Activated naive CD8-positive, alpha-beta T cell treated with anti-CD3 and anti-CD28 coated beads, Interleukin-2, amount 50 U/mL, for 24 hours (primary cell): ENCODE measurements at places on chromosomes 4 and X.

GRCh38 chr4:79661196-79661595, 253.2 kb upstream of the GK2 start:
- H3K27me3 ChIP-seq, result no peaks in the 10 kb centered on the region
- no peaks in the 10 kb centered on the region for H3K4me1 ChIP-seq
- H3K27ac ChIP-seq, result no peak overlapping the region
- DNase-seq, result no peak

DNA sequence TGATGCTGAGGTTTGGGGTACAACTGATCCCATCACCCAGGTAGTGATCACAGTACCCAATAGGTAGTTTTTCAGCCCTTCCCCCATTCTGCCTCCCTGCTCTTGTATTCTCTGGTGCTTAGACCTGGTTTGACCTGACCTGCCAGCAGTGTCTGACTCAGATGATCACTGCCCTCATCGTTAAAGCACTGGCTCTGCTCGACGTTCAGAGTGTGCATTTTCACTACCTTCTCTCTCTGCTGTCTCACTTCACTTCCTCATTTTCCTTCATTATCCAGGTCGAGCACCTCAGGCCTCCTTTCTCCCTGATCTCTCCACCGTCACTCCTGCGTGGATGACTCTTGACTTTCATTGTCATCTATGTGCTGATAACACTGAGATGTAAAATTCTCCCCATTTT, 83.6 kb downstream of the PARM1 start:
- H3K4me3 ChIP-seq, result no peak overlapping the region
- no peak overlapping the region for H3K27ac ChIP-seq
- H3K36me3 ChIP-seq, result no peaks in the 10 kb centered on the region
- no peaks in the 10 kb centered on the region for H3K27me3 ChIP-seq
- no peaks in the 10 kb centered on the region for H3K4me1 ChIP-seq
- no peak for DNase-seq

GRCh38 chr4:48141048-48141447, 7.0 kb upstream of the TXK start:
- peaks cover 11% of the 10 kb centered on the region for H3K36me3 ChIP-seq
- H3K27ac ChIP-seq, result no peak overlapping the region
- no peak for DNase-seq
- H3K4me3 ChIP-seq, result no peak overlapping the region
- peaks cover 46% of the 10 kb centered on the region for H3K4me1 ChIP-seq

- H3K27me3 ChIP-seq, result no peaks in the 10 kb centered on the region
- no peak overlapping the region for H3K27ac ChIP-seq
- no peak for DNase-seq
- H3K36me3 ChIP-seq, result no peaks in the 10 kb centered on the region
These were observed 474.3 kb downstream of the FAT4 start for GRCh38 chr4:125789023-125789422.

GRCh38 chrX:134538316-134538715, 78.4 kb downstream of the HPRT1 start:
- no peak for DNase-seq
- H3K27ac ChIP-seq, result no peak overlapping the region
- no peak overlapping the region for H3K4me3 ChIP-seq
- H3K36me3 ChIP-seq, result no peaks in the 10 kb centered on the region

DNA sequence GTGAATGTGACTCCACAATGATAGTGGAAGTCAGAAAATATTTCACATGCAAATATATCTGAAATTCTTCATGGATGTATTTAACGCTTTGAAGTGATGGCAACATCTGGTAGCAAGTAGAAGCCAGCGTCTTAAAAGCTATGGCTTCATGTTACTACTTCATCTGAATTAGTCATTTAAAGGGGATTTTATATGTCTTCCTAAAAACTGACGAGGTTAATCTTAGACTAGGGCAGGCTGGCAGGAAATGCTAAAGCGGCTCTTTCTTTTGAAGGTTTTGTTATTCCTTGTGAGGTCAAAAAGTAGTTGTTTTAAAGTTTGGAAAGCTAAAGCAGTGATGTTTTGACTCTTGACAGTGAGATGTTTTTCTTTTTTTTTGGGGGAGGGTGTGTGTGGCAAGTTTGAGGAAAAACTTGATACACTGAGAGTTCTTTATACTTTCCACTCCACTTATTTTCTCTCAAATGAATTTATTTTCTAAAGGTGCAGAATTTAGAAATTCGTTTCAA, 22.6 kb downstream of the PLS3 start:
- H3K27me3 ChIP-seq, result no peaks in the 10 kb centered on the region
- H3K4me1 ChIP-seq, result peaks cover 20% of the 10 kb centered on the region
- no peak overlapping the region for H3K27ac ChIP-seq
- H3K36me3 ChIP-seq, result no peaks in the 10 kb centered on the region
- H3K4me3 ChIP-seq, result no peak overlapping the region

- H3K4me1 ChIP-seq, result peaks cover 29% of the 10 kb centered on the region
- H3K27me3 ChIP-seq, result peaks cover 6% of the 10 kb centered on the region
- peak overlapping the region; percentile 46 for H3K4me3 ChIP-seq
- peaks cover 3% of the 10 kb centered on the region for H3K36me3 ChIP-seq
These were observed 63.3 kb downstream of the AFAP1 start for GRCh38 chr4:7876201-7876875.

GRCh38 chr4:127006446-127006877, 626.3 kb upstream of the INTU start:
- H3K4me3 ChIP-seq, result no peak overlapping the region
- no peaks in the 10 kb centered on the region for H3K4me1 ChIP-seq
- DNase-seq, result no peak
- H3K27ac ChIP-seq, result no peak overlapping the region
- no peaks in the 10 kb centered on the region for H3K27me3 ChIP-seq

GRCh38 chr4:106583567-106583966, 215.0 kb upstream of the GIMD1 start:
- DNase-seq, result no peak
- H3K4me1 ChIP-seq, result no peaks in the 10 kb centered on the region
- H3K4me3 ChIP-seq, result no peak overlapping the region
- H3K27me3 ChIP-seq, result no peaks in the 10 kb centered on the region
- no peak overlapping the region for H3K27ac ChIP-seq

DNA sequence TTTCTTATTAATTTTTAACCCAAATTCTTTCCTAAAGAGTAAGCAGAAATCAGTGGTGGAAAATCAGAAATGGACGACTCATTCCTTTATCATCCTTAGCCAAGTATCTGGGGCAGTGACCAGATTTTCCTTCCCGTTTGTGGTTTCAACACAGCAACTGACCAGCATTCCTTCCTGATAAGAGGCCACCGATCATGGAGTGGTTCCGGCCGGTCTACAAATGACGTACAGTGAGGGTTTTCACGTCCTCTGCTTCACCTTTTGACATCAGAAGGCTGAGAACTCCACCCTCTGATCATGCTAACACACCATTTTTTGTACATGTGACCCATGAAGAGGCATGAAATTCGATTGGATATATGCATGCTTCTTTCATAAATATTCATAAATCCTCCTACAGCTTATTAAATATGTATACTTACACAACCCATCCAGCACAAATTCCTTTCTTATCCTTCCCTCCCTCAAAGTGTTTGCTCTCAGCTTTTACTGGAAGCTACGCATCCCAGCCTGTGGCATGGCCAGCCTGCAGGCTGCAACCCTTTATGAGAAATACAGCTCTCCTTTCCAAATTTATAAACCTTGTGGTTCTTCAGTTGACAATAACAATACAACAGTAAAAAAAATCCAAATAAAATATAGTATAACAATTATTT, 173.0 kb upstream of the CASK start:
- H3K27ac ChIP-seq, result no peak overlapping the region
- no peak overlapping the region for H3K4me3 ChIP-seq
- no peaks in the 10 kb centered on the region for H3K36me3 ChIP-seq

GRCh38 chr4:90624781-90625180, 497.6 kb downstream of the CCSER1 start:
- no peak overlapping the region for H3K27ac ChIP-seq
- no peak overlapping the region for H3K4me3 ChIP-seq
- H3K36me3 ChIP-seq, result no peaks in the 10 kb centered on the region
- no peaks in the 10 kb centered on the region for H3K4me1 ChIP-seq
- DNase-seq, result no peak

DNA sequence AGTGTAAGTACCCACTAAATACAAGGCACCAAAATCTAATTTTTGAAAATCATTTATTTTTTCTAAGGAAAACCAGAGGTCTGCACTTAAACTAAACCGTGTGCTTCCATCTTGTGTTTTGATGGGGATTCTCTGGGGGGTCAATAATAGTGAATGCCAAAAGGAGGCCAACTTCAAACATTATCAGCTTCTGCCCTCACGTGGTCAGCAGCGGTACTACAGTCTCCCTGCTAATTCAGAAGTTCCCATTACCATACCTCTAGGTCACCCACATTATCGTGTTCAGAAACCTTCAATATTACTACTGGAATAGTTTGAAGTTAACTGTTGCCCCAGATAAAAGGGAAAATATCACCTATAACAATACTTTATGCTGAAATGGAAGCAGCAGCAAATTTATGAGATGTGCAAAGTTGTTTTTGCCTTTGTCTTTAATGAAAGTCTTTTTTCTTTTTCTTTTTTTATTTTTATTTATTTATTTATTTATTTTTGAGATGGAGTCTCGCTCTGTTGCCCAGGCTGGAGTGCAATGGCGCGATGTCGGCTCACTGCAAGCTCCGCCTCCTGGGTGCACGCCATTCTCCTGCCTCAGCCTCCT, 17.3 kb downstream of the CTPS2 start:
- no peak overlapping the region for H3K4me3 ChIP-seq
- peak; percentile 64 for DNase-seq
- peaks cover 4% of the 10 kb centered on the region for H3K36me3 ChIP-seq

DNA sequence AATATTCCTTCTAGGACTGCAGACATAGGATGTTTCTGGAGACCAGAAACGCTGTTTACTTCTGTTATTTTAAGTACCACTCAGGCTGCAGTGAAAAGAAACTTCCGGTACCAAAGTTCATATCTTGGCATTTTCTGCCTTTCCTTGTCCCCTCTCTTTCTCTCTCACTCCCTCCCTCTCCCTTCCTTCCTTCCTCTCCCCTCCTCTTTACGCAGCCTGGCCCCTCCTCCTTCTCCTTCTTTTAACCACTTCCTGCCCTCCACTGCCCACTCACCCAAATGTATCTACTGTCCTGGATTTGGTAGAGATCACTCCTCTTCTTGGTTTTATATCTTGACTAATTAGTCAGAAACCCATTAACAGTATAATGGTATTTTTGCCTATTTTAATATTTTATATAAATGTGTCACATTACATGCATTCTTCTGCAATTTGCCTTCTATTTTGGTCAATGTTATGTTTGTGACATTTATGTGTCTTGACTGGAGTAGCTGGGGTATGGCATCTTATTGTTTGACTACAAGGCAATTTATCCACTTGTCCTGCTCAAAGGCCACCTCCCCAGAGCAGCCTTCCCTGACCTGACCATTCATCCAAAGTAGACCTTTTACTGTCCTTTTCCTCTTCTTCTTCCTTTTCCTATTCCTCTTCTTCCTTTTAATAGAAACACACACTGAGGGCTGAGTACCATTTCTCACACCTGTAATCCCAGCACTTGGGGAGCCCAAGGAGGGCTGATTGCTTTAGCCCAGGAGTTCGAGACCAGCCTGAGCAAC, 56.9 kb downstream of the BCOR start:
- H3K4me3 ChIP-seq, result no peak overlapping the region
- no peak for DNase-seq
- H3K4me1 ChIP-seq, result peaks cover 22% of the 10 kb centered on the region
- no peaks in the 10 kb centered on the region for H3K27me3 ChIP-seq

GRCh38 chrX:96924581-96924980, 40.9 kb downstream of the RPA4 start:
- no peak overlapping the region for H3K27ac ChIP-seq
- H3K4me1 ChIP-seq, result no peaks in the 10 kb centered on the region
- no peak overlapping the region for H3K4me3 ChIP-seq

- no peaks in the 10 kb centered on the region for H3K36me3 ChIP-seq
- peak; percentile 20 for DNase-seq
- no peak overlapping the region for H3K4me3 ChIP-seq
- H3K4me1 ChIP-seq, result peaks cover 16% of the 10 kb centered on the region
- H3K27me3 ChIP-seq, result no peaks in the 10 kb centered on the region
- H3K27ac ChIP-seq, result no peak overlapping the region
These were observed 20.5 kb upstream of the OPN1LW start for GRCh38 chrX:154123241-154124219.

DNA sequence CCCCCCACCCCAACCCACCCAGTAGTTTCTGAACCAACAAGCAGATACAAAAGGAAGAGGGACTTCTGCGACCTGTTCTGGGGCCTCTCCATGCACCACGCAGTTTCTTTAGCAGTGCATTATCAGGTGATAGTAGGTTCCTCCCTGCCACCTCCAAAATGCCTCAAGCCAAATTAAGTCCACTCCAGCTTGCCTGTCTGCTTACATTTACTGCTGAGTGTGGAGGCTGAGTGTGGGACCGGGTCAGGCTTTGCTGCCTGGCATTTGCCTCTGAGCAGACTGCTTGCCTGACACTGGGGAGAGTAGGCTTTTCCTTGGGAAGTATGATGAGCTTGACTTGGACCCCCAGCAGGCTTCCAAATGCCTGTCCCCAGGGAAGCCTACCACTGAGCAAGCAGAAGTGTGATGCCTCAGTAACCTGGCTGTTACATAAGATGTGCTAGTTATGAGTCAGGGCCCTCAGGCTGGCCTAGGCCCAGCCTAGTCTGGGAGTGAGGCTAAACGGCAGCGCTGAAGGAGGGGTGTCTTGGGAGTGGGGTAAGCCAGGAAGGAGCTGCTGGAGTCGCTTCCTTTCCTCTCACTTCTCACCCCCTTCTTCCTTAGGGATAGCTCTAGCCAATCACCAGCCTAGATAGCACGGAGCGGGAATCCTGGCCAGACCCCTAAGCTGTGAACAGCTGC, 9.0 kb downstream of the TSC22D3 start:
- H3K27ac ChIP-seq, result no peak overlapping the region
- H3K4me3 ChIP-seq, result no peak overlapping the region

GRCh38 chr4:138406876-138407275, 164.7 kb upstream of the SLC7A11 start:
- no peak overlapping the region for H3K4me3 ChIP-seq
- peaks cover 3% of the 10 kb centered on the region for H3K27me3 ChIP-seq
- DNase-seq, result no peak
- H3K27ac ChIP-seq, result no peak overlapping the region
- no peaks in the 10 kb centered on the region for H3K36me3 ChIP-seq

- H3K27ac ChIP-seq, result no peak overlapping the region
- no peak overlapping the region for H3K4me3 ChIP-seq
- H3K27me3 ChIP-seq, result no peaks in the 10 kb centered on the region
- H3K4me1 ChIP-seq, result no peaks in the 10 kb centered on the region
- DNase-seq, result no peak
- no peaks in the 10 kb centered on the region for H3K36me3 ChIP-seq
These were observed 51.2 kb upstream of the PJA1 start for GRCh38 chrX:69216446-69216845.

- no peaks in the 10 kb centered on the region for H3K4me1 ChIP-seq
- DNase-seq, result no peak
- H3K4me3 ChIP-seq, result no peak overlapping the region
- H3K27ac ChIP-seq, result no peak overlapping the region
These were observed 49.1 kb upstream of the DYNLT3 start for GRCh38 chrX:37896511-37896890.

DNA sequence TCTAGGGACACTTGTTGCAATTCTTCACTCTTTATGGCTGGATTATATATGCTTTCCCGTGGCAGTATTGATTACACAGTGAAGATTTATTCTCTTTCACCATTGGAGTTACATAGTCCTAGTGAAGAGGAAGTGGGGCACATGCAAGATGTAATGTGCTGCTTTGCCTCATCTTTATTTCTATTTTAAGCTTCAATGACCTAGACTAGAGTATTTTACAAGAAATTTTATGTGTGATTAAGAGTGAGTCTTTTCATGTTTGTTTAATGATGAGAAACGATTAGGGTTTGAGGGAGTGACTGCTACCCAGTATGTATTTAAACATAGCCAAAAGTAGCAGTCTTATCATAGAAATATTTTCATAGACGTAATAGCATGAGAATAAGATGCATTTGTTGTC, 30.8 kb downstream of the DIAPH2 start:
- H3K27ac ChIP-seq, result no peak overlapping the region
- no peaks in the 10 kb centered on the region for H3K27me3 ChIP-seq
- DNase-seq, result no peak
- no peak overlapping the region for H3K4me3 ChIP-seq
